ENCODE measurements at places on chromosomes 5 and 9.

- DNase-seq, result no peak
These were observed 109.0 kb downstream of the FRMD3 start for GRCh38 chr9:83429229-83429628.

DNA sequence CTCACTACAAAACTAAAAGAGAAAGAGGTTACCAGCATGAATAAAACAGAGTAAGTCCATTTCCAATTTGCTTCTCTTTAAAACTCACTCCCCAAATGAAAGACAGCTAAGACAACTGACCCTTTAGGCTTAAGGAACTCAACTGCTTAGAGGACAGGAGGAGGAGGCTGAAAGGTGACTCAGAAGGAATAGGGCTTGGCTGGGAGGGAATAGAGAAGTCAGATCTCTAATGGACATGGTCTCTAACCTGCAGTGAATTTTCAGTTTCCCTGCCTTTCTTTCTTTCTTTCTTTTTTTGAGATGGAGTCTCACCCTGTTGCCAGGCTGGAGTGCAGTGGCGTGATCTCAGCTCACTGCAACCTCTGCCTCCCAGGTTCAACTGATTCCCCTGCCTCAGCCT lies 261.8 kb upstream of the CLINT1 start:
- no peak for DNase-seq

DNA sequence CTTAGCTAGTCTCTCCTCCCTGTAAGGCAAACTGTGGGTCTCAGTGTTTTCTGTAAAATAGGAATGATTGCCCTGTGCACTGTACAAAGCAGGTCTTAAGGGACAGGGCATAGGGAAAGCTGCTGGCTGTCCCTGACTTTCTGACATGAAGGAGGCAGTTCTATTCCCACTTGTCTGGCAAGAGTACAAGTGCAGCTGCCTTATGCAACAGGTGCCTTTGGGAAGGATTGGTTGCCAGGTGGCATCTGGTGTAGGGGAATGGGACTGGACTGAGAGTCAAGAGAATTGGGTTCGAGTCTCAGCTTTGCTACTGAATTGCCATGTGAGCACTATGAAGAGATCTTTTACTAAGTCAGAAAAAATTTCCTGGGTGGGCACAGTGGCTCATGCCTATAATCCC lies 10.0 kb downstream of the BSPRY start:
- DNase-seq, result no peak

GRCh38 chr5:96294884-96295202 lies 138.2 kb downstream of the PCSK1 start:
- no peak for DNase-seq

- no peak for DNase-seq
These were observed 221.4 kb downstream of the CFAP90 start for GRCh38 chr5:7629561-7629960.

DNA sequence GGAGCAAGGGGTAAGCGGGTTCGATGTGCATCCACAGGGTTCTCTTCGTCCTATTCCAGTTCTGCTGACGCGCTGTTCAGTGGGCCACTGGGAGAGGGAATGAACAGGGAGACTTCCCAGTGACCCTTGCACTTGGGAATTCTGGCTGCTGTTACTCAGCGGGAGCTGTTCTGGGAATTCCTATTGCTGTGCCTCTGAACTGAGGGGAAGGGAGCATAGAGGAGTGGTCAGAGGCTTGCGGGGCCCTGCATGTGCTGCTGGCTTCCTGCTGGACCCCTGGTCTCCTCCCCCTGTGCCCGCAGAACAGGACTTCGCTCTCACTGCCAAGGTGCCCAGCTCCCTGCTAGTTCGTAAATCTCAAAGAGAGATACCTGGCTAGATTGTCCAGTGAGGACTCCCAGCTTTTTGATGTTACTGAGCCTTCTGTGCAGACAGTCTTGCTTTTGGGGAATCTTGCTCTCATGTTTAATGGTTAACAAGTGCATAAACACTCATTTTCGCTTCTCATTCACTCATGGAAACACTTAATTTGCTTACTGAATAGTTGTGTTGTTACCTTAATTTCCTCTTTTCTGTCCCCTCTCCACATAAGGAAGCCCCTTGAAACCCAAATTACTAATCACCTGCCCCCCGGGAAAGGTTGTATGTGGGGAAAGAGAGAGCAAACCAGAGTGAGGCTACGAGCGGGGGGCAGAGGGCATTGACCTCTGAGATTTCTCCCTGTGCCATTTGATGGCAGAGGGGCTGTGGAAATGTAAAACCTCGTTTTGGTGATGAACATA lies 5.9 kb downstream of the TRIO start:
- no peak for DNase-seq

DNA sequence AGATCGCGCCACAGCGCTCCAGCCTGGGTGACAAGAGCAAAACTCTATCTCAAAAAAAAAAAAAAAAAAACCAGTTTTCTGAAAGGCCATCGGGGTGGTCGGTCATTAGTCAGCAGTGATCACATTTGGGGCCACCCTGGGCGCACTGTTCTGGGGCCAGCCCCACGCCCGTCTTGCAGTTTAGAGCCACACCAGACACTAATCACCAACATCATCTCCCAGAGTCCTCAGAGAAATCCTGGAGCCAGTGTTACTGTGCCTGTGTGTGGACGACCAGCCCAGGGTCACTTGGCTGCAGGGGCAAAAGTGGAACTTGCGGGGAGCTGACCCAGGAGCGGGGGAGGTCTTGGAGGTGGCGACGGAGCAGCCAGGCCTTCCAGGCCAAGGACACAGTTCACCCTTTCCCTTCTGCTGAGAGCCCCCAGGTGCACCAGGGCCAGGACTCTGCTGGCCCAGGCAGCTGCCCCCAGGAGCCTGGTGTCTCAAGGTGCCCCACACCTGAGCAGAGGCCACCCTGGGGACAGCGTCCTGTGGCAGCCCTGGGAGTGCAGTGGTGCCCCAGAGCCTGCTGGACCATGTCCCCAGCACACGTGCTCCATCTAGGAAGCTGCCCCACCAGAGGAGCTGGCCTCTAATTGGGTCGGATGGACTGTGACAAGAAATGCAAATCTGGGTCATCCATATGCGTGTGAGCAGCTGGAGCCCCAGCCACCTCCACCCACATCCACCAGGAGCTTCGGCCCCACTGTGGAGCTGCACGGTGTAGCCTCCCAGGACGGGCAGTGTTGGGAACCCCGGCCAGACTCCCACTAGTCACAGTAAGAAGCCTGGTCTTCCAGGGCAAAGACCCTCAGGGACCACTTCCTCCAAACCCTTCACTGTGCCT lies 51.1 kb downstream of the NEK6 start:
- no peak for DNase-seq

- DNase-seq, result no peak
These were observed 398.2 kb upstream of the MEF2C start for GRCh38 chr5:89281211-89281610.

DNA sequence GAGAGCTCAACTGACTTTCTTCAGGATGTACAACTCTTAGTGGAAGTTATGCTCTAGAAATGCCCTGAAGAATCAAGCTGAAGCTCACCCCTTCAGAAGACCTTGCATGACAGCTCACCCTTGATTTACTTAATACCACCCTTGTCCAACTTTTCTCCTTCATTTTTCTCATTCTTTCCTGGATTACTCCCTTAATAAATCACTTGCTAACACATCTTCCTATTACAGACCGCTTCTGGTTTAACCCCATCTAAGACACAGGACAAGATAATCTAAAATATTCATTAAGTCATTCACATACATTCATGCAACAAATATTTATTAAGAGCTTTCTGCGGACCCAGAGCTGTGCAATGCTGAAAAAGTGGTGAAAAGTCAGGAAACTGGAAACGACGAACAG lies 630.7 kb upstream of the RORB start:
- no peak for DNase-seq

- no peak for DNase-seq
These were observed 89.8 kb downstream of the ERMP1 start for GRCh38 chr9:5743109-5743508.

DNA sequence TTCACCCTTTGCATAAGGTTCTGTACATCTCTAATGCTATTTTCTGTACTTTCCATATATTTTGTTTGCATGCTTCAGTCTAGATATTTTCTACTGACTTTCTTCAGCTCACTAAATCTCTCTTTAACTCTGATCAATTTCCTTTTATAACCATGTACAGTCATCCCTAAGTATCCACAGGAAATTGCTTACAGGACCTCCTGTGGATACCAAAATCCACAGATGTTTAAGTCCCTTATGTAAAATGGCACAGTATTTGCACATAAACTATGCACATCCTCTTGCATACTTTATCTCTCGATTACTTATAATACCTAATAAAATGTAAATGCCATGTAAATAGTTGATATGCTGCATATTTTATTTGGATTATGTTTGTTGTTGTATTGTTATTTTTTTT lies 442.1 kb downstream of the TLE4 start:
- no peak for DNase-seq

DNA sequence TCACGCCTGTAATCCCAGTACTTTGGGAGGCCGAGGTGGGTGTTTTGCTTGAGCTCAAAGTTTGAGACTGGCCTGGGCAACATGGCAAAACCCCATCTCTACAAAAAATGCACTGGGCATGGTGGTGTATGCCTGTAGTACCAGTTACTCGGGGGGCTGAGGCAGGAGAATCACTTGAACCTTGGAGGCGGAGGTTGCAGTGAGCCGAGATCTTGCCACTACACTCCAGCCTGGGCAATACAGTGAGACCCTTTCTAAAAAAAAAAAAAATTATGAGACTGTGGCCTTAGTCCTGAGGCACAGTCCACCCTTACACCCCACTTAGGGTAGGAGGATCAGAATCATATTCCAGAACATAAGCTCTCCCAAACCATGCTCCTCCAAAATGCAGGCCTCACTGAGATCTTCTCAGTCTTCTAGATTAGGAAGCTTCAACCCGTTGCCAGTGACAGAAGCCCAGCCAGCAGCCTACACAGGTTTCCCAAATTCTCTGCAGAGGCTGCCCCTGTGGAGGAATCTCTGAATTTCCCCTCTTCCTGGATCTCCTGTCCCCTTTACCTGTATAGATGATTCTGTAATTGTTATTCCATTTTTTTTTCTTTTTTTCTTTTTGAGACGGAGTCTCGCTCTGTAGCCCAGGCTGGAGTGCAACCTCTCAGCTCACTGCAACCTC lies 77.3 kb downstream of the BASP1 start:
- DNase-seq, result no peak

GRCh38 chr9:6078382-6079105 lies 63.1 kb upstream of the RANBP6 start:
- DNase-seq, result no peak

- DNase-seq, result no peak
These were observed 41.1 kb upstream of the GADD45G start for GRCh38 chr9:89563571-89564345.

DNA sequence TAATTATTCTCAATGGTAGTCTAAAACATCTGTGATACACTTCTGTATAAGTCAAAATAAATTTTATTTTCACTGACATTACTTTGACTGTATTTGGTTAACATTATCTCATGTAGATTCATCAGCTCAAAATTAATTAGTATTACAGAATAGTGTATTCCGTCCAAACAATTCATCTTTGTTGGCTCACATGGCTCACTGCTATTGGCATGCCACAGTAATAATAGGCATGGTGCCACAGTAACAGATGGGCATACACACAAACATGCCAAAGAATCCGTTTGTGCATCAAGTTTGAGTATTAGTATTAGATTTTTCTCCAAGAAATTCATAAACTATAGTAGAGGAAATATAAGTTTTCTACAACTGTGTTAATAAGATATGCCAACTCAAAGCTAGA lies 14.2 kb downstream of the AP3B1 start:
- DNase-seq, result no peak

DNA sequence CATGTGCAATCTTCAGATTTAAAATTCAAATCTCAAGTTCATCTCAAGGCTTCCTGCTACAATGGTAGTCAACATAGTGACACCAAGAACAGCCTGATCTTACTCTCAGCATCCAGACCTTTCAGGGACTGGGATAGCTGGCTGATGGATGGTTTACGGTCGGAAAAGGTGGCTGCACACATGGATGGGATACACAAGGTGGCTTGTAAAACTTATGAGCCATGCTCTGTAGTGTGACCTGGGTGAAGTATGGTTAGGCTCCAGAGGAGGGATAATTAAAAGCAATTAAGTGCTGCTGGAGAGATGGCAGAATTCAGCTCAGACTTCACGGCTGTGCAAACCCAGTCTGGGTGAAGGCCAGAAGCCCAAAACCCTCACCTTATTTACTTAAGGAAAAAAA lies 379.5 kb downstream of the NFIB start:
- DNase-seq, result peak; percentile 55

- DNase-seq, result no peak
These were observed 14.7 kb upstream of the LHX2 start for GRCh38 chr9:123996731-123997421.

- DNase-seq, result peak; percentile 17
These were observed 156.3 kb downstream of the HMHB1 start for GRCh38 chr5:143968071-143968878.

- DNase-seq, result no peak
These were observed 526.7 kb upstream of the WWC1 start for GRCh38 chr5:167764641-167765289.

- no peak for DNase-seq
These were observed 59.9 kb upstream of the EXOC3 start for GRCh38 chr5:383066-383465.

GRCh38 chr5:81749192-81749560 lies 1.7 kb downstream of the SSBP2 start:
- no peak for DNase-seq

- DNase-seq, result no peak
These were observed 487.7 kb downstream of the GADD45G start for GRCh38 chr9:90092508-90092907.

- no peak for DNase-seq
These were observed 139.2 kb downstream of the CDK5RAP2 start for GRCh38 chr9:120440791-120441190.

Data from left kidney (tissue), 8 donors.